ENCODE measurements at places on chromosomes 4 and X.

DNA sequence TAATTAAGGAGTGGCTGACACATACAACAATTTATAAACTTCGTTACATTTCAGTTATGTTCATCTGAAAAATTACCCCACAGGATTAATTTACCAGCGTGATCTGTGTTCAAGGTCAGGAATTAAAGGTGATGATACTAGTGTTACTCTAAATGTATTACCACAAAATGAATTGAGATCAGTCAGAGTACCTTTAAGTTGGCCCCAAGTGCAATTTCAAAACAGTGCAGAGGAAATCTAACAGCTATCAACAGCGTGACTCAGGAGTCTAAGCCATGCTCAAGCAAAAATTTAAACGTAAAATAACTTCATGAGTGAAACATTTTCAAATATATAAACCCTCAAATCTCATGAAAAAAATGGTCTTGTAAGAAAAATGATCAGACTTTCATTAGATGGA is 18.7 kb downstream of the ANTXR2 start:
- no peak for DNase-seq

- DNase-seq = no peak
These were observed 20.8 kb upstream of the MRFAP1 start for GRCh38 chr4:6619466-6620255.

- no peak for DNase-seq
These were observed 108.0 kb upstream of the USP38 start for GRCh38 chr4:143076723-143077122.

DNA sequence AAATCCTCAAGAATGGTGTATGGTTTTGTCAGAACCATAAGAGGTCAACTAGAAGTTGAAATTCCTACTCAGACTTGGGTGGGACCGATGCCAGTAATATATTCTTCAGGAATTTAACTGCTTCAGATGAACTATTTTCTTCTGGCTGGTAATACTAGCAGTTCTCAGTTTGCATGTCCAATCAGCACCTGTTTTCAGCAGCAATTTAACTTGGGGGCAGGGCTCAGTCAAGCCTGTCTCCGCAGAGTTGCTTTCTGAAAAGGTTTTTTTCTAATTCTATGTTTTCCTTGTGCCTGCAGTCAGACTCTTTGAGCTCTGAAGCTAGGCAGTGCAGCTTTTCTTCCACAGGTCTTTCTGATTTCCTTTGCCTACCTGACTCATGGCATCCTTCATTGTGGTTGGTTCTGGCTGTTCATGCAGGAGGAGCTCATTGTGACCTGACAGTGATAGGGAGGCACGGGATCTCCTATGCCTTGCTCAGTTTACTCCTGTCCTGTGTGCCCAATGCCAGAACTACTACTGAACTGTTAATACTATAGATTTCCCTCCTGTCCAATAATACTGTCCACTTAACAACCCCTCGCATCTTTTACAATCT is 17.3 kb upstream of the FMR1 start:
- DNase-seq = no peak

DNA sequence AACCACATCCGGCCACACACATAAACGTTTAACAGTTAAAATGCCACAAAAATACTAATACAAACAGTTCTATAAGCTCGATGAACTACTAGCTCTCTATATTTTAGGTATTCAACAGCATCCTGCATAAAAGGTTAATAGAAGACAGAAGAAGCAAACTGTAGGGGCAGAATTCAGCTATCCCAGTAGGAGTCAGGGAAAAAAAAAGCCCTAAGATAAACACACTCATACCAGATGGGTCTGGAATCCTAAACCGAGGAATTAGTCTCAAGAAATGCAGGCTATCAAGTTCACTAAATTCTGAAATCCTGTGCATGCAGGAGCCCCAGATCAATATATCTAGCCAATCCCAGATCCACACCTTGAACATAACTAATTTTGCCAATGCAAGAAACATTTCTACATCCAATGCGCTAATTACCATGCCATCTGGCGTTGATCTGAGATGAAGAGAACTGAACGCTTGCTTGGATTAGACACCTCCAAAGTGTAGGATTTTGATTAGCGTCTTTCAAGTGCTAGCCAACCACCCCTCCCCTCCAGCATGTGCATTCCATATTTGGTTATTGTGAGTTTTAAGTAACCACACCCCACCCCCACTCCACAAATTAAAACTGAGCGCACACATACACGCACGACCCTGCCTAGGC is 512.2 kb upstream of the INTU start:
- no peak for DNase-seq

DNA sequence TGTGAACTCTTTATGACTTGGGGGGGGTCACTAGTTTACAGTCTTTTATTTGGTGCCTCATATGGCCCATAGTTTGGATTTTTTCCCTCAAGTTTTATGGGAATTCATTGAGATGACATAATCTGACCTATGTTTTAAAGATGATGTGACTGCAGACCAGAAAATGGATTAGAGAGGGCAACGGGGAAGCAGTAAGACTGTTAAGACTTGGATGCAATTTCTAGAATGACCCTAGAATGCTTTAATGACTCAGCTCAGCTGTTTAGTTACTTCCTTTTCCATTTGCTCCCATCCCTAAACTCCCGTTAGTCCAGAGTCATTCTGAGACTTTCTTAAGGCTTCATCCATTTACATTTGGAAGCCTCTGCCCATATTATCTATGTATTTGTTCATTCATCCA is 59.9 kb upstream of the PDGFRA start:
- no peak for DNase-seq

DNA sequence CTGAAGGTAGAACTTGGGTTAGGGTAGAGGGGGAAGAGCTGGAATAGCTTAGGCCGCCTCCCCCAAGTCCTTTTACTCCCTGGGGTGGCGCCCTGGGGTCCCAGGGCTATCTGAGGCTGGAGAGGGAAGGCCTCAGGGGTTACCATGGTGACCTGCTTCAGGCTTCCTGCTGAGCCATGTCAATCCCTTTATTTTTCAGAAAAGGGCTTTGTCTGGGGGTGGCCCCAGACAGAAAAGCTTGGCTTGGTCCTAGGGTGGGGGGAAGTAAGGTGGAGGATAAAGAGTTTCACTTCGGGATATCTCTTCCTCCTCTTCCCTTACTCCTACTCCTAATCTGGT is 6.3 kb downstream of the EFNB1 start:
- DNase-seq = no peak

DNA sequence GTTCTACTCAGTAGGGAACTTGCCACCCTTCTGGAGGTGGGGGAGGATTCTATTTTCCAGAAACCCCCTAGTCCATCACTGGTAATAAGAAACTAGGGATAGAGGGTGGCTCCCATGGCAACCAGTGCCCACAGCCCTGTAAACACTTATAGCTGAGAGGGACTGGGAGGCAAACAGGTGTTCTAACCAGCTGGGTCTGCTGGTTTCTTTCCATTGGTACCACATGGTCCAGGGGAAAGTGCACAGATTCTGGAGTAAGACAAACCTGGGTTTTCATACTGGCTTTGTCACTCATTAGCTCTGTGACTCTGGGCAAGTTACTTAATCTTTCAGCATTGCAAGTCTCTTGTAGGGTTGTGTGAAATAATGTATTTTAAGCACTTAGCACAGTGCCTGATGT is 26.9 kb downstream of the IGSF1 start:
- DNase-seq = no peak

DNA sequence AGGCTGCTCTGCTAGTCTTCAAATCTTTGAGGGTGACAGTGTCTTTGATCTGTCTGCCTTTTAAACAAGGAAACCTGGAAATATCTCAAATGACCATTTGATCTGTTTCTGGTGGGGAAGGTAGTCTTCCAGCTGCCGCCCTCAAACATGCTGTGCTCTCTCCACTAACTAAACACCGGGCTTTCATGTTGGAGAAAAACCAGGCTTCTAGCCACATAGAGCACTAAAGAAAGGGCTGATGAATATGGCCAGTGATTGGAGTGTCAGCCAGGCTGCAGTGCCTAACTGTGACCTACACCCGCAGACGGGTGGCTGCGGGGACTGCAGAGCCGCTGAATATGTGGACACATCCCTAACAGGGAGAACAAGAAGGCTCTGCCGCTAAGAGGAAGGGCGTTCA is 85.9 kb downstream of the UNC5C start:
- no peak for DNase-seq

DNA sequence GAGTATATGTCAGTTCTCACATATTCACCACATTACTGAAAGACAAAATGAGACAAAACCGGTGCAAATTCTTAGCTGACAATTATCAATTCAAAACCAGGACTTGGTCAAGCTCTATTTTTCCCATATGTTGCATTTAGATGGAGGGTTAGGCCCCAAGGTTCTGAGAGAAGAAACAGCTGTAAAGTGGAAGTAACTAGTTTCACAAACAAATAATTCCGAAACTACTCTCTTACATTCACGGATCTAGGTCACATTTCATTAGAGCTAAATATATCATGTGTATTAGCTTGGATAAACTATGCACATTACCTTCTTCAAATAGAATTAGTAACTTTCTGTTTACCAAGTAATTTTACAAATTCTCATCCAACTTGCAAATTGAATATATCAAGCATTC is 3.7 kb upstream of the GABRA2 start:
- no peak for DNase-seq

- DNase-seq = no peak
These were observed 175.0 kb downstream of the MAPK10 start for GRCh38 chr4:86184901-86185285.

- DNase-seq = no peak
These were observed 79.1 kb downstream of the PWWP3B start for GRCh38 chrX:106247162-106247561.

DNA sequence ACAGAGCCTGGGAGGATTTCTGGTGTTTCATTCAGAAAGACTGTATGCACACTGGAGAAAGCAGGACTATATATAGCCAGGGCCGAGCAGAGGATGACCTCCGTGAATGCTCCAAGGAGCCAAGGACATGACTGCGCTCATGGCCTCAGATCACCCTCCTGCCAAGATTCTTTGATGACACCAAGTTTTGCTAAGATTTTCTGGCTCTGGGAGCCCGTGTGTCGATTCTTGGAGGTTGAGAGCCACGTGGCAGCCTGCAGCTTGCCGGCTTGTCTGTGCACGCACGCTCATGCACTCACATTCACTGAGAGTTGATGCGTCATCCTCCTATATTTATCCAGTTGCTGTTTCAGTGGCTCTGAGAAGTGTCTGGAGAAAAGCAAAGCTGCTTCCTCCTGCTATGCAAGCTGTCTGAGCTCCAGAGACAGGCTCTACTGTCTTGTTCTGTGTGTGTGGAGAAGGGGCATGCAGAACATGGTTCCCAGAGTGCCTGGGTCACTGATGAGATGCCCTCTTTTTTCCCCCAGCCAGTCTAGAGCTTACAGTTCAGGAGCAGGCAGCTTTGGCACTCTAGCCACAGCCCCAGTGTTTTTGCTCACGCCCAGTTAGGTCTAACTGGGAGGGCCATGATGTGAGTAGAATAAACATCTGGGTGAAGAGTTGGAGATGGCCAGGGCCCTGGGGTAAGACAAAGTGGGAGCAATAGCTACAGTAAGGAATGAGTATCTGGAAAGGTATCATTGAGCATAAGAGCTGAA is 64.9 kb upstream of the SCOC start:
- no peak for DNase-seq

- DNase-seq = no peak
These were observed 86.7 kb downstream of the ATP8A1 start for GRCh38 chr4:42570221-42570620.

GRCh38 chrX:9880237-9880636 is 86.9 kb upstream of the CLDN34 start:
- no peak for DNase-seq

DNA sequence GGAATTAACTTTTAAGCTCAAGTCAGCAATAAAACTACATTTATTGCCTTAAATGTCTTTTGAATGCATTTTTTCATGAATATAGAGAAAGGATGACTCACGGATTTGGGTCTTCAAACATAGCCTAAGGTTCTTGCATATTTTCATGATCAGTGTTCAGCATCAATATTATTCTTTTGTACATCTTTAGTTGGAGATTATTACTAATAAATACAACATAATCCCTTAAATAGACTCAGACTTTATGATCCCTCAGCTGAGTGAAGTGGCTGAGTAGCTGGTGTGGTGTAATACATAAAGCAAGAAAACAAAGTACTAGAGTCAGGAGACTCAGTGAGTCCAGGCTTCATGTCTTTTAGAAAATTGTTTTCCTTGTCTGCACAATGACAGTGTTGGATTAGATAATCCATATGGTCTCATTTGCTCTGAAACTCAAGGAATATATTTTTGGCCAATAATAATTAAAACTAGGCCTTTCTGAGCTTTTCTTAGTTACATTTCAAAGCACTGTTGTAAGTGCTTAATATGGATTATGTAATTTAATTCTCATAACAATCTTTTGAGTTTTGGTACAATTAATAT is 78.3 kb upstream of the UNC5C start:
- no peak for DNase-seq

DNA sequence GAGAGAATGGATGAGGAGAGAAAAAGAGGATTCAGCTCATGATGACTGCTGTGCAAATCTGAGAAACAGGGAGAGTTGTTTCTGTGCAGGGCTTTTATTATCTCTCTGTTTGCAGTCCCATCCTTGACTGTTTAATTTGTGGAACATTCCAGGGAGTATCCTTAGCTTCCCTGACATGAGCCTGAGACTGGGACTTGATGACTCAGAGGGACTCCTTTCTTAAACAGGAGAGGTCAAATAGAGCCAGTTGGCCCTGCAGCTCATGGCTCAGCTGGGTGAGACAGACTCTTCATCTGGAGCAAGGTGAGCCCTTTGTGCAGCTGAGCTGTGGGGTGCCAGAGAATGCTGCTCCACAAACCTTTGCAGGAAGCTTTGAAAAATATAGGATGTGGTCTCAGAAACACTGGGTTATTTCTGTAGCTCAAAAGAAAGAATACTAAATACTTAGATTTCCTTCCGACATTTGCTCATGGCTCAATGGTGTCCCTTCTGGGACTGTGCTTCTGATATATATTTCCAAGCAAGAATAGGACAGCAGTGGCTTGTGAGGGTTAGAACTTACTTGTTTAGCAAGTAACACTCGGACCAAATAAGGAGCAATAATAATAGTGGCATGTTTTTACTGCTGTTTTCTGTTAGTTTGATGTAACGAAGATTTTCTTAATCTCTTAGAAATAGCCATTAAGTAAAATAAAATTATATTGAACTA is 14.5 kb downstream of the ARHGAP24 start:
- no peak for DNase-seq

- DNase-seq = no peak
These were observed 33.8 kb upstream of the AMELX start for GRCh38 chrX:11259437-11259836.

DNA sequence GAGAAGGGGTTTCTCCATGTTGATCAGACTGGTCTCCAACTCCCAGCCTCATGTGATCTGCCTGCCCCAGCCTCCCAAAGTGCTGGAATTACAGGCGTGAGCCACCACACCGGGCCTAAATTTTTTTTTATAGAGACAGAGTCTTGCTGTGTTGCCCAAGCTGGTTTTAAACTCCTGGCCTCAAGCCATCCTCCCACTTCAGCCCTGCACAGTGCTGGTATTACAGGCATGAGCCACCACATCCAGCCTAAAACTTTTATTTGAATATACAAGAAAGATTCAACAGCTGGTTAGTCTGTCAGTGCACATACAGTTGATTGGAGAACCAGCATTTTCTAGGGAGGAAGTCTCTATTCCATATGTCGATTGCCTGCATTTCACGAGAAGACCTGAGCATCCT is 91.2 kb downstream of the LRP2BP start:
- DNase-seq = no peak

All from stimulated activated CD4-positive, alpha-beta T cell treated with anti-CD3 and anti-CD28 coated beads, Interleukin-15, amount 100 ng/mL, for 1 hour (primary cell).